ENCODE measurements at places on chromosomes 2 and 18.

- DNase-seq = no peak
Observed at GRCh38 chr2:240701091-240701735, 9.5 kb downstream of the AQP12A start.

- DNase-seq = no peak
Observed at GRCh38 chr2:239089884-239090283, 242.0 kb downstream of the TWIST2 start.

GRCh38 chr2:76202866-76203265 is 492.2 kb upstream of the GCFC2 start:
- DNase-seq = no peak

DNA sequence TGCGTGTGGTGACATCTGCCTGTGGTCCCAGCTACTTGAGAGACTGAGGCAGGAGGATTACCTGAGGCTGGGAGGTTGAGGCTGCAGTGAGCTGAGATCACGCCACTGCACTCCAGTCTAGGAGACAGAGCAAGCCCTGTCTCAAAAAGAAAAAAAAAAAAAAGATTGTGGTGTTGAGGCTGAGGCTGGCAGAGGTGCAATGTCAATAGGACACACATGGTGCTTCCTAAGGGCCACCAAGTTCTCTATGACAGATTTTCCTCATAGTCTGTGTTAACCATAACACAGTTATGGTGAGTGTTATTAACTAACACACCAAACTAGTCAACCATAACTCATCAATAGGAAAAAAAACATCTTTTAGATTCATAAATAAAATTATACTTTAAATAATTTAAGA is 494.4 kb downstream of the TMX3 start:
- DNase-seq = no peak

DNA sequence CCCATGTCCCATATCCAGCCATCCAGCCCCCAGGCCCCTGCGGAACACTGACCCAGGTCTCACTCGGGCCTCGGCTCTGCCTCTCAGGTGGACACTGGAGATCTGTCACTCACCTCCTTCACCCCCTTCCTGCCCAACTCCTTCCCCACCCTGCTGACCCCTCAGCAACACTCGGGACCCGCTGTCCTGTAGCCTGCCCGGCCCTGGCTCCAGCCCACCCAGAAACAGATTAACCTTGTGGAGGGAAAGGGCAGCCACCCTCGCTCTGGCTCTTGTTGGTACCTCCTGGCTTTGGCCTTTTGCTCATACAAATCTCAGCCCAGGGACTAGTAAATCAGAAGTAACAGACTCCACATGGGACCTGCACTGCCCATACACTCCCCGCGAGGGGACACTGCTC is 29.8 kb upstream of the PRLH start:
- DNase-seq = no peak

DNA sequence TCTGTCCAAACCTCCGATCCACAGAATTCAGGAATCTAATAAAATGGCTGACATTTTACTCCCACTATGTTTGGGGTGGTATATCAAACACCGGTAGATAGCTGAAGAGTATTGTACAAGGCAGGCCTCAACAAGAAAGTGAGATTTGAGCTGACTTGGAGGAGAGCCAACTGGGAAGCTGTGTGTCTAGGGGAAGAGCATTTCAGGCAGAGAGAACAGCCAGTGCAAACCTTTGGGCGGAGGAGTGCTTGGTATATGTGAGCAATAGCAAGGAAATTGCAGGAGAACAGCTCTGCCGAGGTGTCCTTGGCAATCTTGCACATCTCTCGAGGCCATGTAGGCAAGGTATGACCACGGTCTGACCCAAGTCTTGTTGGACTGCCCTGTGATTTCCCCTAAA is 1.8 kb upstream of the MERTK start:
- no peak for DNase-seq

GRCh38 chr2:56239437-56239836 is 55.6 kb downstream of the CCDC85A start:
- DNase-seq = no peak

DNA sequence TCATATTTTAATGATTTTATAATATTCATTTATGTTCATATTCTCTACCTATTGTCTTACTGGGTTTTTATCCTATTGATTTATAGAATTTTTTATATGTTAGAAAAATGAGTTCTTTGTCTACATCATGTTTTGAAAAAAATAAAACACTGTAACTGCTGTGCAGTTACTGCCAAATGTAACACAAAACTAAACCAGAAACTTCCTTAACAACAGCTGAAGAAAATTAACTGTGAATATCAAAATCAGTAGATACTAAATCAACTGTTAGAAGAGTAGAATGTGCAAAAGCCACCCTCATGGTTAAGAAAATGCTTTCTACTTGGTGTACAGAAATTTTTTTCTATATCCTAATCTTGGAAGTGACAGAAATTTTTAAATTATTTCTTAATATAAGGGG is 69.5 kb downstream of the PTRHD1 start:
- no peak for DNase-seq

DNA sequence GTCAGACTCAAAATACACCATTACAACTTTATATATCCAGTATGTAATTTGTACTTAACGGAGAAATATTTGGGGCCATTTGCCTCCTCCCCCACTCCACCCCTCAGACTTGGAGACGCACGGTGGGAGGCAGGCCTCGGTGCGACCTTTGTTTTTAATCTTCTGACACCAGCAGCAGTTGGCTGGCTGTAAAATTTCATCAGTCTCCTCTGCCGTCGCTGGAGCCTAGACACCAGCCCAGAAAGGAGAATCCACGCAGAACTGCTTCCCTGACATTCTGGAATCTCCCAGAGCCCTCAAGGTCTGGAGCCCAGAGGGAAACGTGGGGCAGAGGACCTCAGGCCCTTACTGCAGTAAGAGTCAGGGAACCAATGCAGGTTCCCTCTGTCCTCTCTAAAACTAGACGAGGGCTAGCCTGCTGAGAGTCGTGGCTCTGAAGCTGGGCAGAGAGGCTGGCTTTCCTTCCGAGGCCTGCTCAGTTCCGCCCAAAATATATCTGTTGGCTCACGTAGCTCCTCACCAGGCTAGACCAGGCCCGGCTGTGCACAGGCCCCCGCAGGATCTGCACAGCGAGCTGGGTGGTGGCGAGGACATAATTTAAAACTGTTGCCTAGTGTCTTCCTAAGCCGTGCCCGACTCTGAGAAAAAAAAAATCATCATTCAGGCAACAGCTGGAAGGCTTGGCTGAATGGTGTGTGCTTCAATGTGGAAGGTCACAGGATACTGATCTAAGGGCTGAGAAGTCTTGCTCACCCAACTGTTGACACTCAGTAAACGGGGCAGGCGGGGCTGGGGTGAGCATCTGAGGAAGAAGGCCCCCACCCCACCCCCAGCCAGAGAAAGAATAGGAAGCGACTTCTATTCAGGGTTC is 40.4 kb downstream of the EN1 start:
- DNase-seq = no peak

DNA sequence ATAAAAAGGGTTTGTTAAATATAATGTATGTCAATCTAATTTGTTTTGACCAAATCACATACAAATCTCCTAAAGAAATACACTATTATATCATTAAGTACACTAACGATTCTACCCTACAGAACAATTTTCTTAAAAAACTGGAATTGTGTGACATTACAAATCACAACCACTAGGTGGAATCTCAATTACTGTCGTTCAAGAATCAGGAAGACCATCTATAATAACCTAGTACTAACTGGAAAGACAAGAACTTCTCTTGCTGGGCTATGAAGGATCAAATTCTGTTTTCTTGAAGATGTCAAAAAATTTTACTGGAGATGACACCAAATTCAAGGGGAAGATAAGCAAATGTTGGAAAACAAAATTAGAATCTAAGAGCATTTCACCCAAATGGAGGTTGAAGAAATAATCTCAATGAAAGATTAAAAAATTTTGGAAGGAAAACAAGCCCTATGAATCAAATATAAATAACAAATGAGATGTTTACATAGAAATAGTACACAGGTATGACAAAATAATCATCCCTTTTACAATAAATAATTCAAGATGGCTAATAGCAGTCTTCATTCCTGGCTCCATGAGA is 110.9 kb downstream of the STK39 start:
- DNase-seq = no peak

DNA sequence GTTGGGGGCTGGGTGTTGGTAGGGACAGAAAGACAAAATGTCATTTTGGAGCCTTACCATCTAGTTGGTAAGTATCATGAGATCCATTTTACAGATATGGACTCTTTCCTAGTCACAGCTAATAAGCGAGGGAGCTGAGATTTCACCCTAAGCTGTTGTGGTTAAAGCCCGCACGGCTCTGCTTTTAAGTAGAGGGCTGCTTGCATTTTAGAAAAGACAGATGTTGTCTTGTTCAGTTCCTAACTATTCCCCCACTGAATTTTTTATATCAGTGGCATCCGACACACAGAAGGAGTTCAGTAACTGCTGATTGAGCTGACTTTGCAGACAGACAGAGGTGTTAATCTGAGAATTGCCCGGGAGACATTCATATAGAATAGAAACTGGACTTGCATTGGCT is 3.7 kb downstream of the QPCT start:
- DNase-seq = no peak

All from effector memory CD4-positive, alpha-beta T cell (primary cell).